ENCODE measurements at places on chromosomes 4 and X.

GRCh38 chrX:115504167-115504566, 56.8 kb upstream of the PLS3 start:
- DNase-seq = no peak

DNA sequence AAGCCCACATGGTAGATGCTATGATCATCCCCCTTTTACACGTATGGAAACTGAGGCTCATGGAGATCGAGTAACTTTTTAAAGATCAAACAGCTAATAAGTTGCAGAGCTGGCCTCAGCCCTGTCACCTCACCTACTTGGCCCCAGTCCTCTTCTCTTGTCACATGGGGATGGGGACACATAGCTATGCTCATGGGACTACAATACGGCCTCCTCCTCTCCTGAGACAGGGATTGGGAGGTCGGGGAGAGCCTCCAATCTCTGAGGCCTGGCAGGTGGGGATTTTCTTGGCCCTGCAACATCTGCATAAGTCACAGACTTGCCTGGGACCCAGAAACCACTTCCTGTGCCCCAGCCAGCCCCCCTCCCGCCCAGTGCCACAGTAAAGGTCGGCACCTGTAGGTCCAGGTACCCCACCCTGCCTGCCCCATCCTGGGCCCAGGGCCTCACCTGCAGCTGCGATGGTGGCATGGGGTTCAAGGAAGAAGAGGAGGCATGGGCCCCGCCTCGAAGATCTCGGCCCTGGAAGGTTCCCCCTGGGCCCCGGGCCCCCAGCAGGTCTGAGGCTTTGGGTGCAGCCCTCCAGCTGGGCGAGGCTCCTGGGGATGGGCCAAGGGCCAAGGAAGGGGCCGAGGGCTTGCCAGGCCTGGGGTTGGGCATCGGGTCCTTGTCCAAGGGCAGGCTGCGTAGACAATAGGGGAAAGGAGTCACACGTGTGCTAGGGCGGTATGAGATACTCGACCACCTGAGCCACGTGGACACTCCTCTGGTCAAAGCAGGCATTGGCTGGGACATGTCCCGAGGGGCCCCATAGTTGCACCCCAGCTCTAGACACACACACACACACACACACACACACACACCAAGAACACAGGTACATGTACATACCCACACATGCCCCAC, 6.4 kb downstream of the FOXP3 start:
- DNase-seq = no peak

GRCh38 chr4:82372517-82373485, 990 bp downstream of the HNRNPD start:
- peak; percentile 63 for DNase-seq

DNA sequence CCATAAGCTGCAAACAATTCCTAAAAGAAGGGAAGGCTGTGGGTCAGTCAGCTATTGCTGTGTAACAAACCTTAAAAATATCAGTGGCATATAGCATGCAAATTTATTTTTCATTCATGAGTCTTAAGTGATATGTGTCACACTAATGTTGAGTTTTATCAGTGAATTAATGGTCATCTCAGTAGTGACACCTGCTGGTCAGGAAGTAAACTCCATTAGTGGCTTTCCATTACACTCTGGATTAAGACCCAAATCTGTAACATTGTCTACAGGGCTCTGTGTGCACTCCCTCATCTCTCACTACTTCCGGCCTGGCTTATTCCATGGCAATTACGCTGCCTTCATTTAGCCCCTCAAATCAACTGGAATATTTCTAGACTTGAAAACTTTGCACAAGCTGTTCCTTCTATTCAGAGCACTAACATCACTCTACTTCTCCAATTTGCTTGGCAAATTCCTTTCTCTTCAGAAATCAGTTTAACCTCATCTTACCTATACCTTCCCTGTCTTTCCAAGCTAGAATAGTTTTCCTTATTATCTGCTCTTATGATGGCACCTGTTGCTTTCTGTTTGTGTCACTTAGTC, 217.3 kb upstream of the TAPT1 start:
- peak; percentile 54 for DNase-seq

- no peak for DNase-seq
Measured at GRCh38 chr4:156815717-156816359, 155.8 kb downstream of the PDGFC start.

DNA sequence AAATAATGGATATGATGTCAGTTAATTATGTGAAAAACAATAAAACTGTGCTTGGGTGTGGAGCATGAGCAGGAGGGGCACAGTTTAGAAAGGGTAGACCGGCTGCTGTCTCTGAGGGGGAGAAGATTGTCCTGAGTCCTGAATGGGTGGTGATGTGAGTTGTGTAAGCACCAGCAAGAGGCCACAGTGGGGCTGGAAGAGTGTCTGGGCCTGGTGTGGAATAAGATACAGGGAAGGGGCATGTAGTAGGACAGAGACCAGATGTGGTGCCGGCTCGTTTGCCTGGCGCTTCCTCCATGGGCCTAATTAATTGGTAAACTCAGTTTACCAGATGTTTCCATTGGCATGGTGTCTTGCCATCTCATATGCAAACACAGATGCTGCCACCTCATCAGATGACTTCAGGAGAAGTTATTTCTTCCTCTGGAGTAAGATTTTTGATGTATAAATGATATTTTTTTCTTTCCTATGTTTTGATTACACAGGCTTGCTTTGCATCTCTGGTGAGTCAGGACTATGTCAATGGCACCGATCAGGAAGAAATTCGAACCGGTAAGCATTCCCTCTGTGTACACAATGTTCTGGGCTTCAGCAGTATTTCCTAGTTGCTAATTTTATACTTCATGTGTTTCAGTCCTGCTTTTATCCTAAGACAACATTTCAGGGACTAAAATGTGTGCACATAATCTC, 5.1 kb downstream of the MED28 start:
- no peak for DNase-seq

DNA sequence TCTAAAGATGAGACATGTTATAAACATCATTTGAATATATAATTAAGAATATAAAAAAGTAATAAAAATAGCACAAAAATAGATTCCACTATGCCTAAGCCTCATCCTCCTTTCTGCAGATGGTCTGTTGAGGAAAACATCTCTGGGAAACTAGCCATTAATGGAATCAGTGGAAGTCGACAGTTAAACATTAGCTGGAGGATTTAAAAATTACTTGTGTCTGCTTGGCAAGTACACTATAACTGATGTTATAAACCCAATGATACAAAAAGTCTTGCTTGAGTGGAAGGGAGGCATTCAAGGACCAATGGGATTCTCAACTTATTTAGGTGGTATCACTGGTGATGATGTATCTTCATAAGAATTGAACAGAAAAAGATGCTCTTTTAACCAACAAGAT, 1598.3 kb downstream of the PCDH18 start:
- DNase-seq = no peak

GRCh38 chrX:152915541-152916241, 17.8 kb downstream of the ZNF185 start:
- DNase-seq = peak; percentile 34

- DNase-seq = no peak
Measured at GRCh38 chr4:80566203-80566872, 230.8 kb downstream of the CFAP299 start.

GRCh38 chrX:132426695-132427281, 62.0 kb downstream of the MBNL3 start:
- peak; percentile 46 for DNase-seq

DNA sequence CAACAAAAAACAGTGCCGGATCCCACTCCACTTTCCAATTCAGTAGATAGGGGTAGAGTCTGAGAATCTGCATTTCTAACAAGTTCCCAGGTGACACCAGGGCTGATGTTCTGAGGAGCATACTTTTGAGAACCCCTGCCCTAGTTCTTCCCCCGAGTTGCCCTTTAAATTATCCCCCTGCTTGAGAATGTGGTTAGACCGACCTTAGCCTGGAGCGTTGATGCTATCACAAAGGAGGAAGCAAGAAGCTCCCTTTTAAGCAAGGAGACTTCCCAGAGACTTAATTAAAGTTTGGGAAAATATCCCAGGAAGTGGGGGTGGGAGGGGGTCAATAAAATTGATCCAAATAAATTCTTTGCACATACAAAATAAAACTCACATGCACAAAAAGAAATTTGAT, 485.9 kb downstream of the SMARCA1 start:
- DNase-seq = no peak

DNA sequence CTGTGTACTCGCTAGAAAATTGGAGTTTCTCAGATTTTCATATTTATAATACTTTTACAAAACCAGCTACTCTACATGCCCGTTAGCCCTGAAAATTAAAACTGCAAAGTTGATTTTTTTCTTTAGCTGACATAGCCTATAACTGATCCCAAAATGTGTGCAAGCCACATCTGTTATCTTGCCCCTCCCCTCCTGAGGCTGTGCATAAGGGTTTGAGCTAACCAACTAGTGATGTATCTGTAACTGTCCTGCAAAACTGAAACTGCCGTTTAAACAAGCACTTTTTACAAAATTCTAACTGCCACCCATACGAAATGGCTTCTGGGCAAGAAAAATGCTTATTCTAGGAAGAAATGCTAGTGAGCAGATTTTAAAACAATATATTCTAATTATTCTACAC, 59.1 kb downstream of the EDNRA start:
- DNase-seq = no peak

All from COLO829 (cell line).